ENCODE measurements at places on chromosomes 2 and 18.

- no peak for DNase-seq
Measured at GRCh38 chr18:7740821-7741220, 173.7 kb downstream of the PTPRM start.

DNA sequence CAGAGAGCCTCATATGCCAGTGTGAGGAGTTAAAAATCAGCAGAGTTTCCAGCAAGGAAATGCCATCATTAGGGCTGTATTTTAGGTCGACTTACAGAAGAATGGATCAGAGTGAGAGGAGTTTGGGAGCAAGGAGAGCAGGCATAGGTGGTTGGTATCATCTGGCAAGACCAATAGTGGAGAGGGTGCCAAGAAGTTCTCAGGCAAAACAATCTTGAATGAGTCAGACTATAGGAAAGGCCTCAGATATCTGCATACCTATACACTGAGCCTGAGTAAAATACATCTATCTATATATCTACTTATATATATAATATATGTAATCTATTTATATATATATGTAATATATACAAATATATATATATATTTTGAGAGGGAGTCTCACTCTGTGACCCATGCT, 57.3 kb downstream of the TMEFF2 start:
- no peak for DNase-seq

DNA sequence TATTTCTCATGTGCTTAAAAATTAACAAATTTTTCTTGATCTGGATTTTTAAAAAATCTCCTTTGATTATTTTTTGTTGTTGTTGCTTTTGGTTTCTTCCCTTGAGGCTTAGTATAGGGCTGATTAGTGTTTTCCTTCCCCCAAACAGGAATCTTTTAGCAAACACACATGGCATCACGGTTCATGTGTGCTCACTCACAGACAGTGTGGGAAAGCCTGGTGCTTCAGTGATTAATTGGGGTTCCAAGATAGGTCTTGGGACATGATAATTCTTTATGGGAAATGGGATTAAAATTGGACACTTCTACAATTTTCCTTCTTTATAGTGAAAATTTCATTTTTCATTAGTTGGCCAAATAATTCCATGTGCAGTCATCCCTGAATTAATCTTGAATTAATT, 153.9 kb upstream of the SOX11 start:
- DNase-seq: no peak

GRCh38 chr2:107570876-107571275, 255.8 kb upstream of the RGPD4 start:
- no peak for DNase-seq

GRCh38 chr2:219384859-219385258, 2.9 kb downstream of the DNPEP start:
- DNase-seq: no peak

- DNase-seq: no peak
Measured at GRCh38 chr2:190159453-190159852, 96.9 kb upstream of the MSTN start.

DNA sequence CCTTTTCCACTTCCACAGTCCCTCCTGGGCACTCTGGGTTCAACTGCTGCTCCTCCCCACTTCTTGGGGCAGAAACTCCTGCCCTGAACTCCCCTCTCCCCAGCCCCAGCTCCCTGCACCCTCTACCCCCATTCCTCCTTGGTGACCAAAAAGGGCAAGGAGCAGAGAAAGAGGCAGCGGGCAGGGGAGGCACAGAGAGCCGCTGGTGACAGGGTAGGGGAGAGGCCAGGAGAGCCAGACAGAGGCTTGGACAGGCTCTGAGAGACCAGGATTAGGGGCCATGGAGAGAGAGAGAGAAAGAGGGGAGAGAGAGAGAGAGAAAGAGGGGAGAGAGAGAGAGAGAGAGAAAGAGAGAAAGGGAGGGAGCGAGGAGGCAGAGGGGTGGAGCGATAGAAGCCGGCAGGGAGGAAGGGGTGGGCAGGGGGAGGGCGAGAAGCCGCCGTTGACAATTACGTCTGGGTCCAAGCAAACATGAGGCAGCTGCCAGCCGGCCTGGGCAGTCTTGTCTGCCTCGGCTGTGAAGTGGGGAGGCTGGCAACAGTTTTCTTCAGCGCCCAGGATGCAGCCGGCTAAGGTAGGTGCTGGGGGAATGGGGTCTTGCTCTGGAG, at the start of gene KCNIP3:
Gene KCNIP3 (plus strand): TSS at position 468 of the 608 bp plus-strand sequence. CDS start 92 bp downstream, at position 560.
- DNase-seq: no peak

DNA sequence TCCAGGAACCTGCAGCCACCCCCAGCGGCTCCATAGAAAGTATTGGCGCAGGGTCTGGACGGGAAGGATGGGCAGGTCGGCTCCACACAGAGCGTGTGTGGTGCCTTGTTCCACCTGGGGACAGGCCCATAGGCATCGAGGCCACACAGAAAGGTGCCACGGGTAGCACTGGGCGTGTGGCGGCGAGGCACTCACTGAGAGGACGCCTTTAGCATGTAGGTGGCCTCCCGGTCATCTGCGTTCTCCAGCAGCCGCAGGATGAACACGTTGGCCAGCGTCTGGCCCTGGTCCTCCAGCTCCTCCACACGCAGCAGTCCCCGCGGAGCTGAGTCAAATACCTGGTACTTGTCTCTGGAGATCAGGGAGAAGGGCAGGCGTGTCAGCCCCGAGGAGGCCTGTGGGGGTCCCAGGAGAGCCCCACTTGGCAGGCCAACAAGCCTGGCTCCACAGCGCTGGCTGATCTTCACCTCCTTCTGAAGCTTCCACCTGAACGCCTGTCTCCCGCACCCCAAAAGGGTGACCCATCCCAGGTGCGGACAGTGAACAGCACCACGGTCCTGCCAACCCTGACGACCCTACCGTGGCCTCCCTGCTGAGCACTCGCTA, 13.2 kb downstream of the SNORC start:
- DNase-seq: no peak

DNA sequence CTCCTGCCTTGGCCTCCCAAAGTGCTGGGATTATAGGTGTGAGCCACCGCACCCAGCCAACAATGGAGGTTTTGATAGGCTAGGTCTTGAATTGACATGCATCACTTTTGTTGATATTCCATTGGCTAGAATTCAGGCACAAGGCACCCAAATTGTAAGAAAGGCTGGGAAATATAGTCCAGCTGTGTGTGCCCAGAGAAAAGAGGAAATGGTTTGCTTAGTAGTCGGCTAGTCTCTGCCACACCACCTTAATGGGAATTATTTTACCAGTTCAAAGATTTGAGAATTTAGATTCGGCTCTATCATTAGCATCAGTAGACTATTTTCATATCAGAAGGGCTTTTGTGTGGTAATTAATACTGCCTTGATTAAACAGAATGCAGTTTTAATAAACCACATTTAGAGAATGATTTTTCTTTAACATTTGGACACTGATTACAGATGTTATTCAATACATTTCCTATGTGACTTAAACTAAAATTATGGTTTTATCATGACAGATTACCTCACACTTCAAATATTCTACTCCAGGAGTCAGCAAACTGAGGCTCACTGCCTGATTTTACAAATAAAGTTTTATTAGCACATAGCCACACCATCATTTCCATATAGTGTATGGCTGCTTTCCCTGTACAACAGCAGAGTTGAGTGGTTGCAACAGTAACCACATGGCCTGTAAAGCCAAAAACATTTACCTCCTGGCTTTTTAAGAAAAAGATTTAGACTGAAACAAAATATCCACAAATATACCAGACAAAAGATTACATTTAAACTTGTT, 27.4 kb downstream of the DBI start:
- DNase-seq: no peak

- DNase-seq: no peak
Measured at GRCh38 chr2:15736396-15737180, 144.9 kb downstream of the DDX1 start.

DNA sequence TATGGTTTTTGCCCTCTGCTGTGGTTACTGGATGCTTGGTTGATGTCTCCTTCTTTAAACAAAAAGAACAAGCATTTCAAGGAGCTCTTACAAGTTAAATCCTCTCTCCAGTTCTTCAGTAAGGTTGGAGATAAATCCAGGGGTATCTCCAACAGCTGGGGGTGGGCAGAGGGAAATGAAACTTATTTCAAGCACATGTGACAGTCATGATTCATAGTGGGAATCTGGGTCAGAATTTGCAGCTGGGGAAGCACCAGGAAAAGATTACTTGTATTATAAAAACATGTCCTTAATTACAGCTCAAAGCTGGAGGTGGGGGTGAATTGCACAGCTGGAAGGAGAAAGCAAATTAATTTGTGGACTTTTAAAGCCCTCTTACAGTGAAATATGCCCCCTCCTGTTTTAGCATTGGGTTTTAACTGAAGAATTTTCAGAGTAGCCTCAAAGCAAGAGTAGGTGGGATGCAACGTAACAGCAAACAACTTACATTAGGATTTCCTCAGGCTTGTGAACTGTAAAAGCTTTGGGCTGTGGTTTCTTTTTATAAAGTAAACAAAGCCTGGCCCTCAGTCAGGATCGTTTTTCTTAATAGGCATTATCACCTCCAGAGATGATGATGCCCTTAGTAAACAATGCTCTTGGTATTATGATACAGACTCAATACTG, 596.4 kb downstream of the NYAP2 start:
- DNase-seq: no peak

GRCh38 chr18:77086034-77086433, 46.5 kb downstream of the MBP start:
- DNase-seq: no peak

GRCh38 chr2:67309281-67309680, 87.9 kb upstream of the ETAA1 start:
- DNase-seq: no peak

GRCh38 chr2:163185160-163185559, 346.6 kb upstream of the KCNH7 start:
- no peak for DNase-seq

DNA sequence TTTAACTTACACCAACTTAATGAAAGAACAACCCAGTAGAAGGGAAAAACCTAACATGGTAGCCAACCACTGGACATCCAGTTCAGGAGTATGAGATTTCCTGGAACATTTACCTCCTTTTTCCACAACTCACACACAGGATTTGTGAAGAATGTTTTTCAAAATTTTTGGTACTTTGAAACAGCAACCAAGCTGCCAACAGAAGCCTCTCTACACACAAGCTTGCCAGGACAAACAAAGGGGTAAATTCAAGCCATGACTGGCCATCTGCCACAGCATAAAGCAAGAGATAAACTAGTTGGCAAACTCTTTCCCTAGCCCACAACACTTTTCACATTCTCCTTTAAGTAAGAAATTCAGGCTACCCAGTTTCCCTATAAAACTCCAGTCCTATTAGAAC, 21.4 kb downstream of the MGAT4A start:
- DNase-seq: no peak

- no peak for DNase-seq
Measured at GRCh38 chr2:168948621-168949212, 47.6 kb downstream of the G6PC2 start.

- DNase-seq: no peak
Measured at GRCh38 chr2:63676135-63676534, 87.4 kb downstream of the MDH1 start.

DNA sequence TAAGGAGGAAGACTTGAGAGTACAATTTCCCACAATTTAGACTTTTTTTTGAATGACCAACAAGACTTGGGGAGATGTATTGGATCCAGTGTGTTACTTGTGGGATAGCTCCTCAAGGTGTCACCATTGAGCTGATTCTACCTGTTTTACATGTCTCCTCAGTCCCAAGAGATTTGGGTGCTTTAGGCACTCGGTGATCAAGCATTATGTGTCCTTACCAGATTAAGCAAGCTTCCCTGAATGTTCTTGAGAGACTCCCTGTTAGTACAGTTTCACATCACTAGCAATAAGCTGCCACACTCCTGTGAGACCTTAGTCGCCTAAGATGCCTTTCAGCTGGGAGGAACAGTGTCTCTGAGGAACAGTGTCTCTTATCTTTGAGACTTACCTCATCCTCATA, 384.3 kb upstream of the SYT4 start:
- DNase-seq: no peak

GRCh38 chr18:69490813-69491212, 90.1 kb downstream of the DOK6 start:
- DNase-seq: no peak

- no peak for DNase-seq
Measured at GRCh38 chr2:121748202-121748601, 7.2 kb upstream of the TSN start.

DNA sequence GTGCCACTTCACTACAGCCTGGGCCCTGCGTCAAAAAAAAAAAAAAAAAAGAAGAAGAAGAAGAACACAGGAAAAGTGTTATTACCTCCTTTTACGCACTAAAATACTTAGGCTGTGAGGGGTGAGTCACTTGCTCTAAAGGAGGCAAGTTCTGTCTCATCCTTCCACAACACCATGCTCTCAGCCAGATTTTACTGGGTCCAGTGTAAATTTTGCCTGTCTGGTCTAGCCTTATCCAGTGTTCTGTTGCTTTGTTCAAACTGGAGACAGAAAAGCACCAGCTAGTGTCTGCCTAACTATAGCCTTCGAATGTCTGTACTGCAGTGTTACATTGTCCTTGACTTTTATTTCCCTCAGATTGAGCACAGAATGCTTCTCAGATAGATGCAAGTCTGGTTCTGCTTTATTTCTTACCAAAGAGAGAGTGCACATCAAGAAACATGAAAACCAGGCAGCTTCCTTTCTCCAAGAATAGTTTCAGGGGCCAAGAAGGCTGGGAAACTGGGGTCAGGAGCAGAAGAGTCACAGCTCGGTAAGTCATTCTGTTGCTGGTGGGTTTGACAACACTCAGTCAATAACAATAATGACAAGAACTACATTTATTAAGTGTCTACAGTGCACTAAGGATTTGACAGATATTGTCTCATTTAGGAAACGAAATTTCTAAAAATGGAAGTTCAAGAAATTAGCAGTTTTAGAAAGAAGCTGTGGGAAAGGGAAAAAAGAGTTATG, 3.1 kb upstream of the MSGN1 start:
- DNase-seq: no peak

GRCh38 chr2:48943436-48943835, 187.9 kb upstream of the LHCGR start:
- no peak for DNase-seq

- DNase-seq: no peak
Measured at GRCh38 chr2:14433946-14434495, 198.5 kb upstream of the LRATD1 start.

GRCh38 chr2:240732911-240733622, 41.4 kb downstream of the AQP12A start:
- DNase-seq: no peak

- no peak for DNase-seq
Measured at GRCh38 chr2:213068676-213069359, 82.6 kb downstream of the IKZF2 start.

All from stimulated activated CD4-positive, alpha-beta T cell treated with anti-CD3 and anti-CD28 coated beads, Interleukin-2, amount 100 ng/mL, for 48 hours (primary cell).